Effector memory CD4-positive, alpha-beta T cell (primary cell): ENCODE measurements at places on chromosomes 2 and 18.

- no peak overlapping the region for H3K4me3 ChIP-seq
- no peaks in the 10 kb centered on the region for H3K27me3 ChIP-seq
- H3K4me1 ChIP-seq: no peaks in the 10 kb centered on the region
Measured at GRCh38 chr2:12361506-12361905, 355.2 kb upstream of the TRIB2 start.

DNA sequence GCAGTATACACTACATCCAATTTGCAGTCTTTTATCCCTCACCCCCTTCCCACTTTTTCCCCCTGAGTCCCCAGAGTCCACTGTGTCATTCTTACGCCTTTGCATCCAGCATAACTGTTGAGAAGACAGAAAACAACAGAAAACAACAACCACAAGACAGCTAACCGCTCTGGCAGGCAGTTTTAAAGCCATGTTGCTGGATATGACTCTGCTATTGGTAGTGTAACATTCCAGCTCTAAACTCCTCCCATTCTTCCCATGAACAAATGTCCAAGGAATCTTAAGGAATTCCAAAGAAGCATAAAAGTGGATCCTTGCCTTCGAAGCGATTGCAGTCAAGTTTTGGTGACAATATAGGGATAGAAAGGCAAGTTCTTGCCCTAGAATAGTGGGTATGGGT is 599.1 kb downstream of the NYAP2 start:
- no peak overlapping the region for H3K4me3 ChIP-seq
- no peak for DNase-seq
- no peaks in the 10 kb centered on the region for H3K36me3 ChIP-seq
- H3K27ac ChIP-seq: no peak overlapping the region
- H3K4me1 ChIP-seq: no peaks in the 10 kb centered on the region
- H3K27me3 ChIP-seq: no peaks in the 10 kb centered on the region

- no peaks in the 10 kb centered on the region for H3K36me3 ChIP-seq
- H3K4me3 ChIP-seq: no peak overlapping the region
- H3K27ac ChIP-seq: no peak overlapping the region
- no peaks in the 10 kb centered on the region for H3K4me1 ChIP-seq
Measured at GRCh38 chr2:10284108-10284870, 18.4 kb upstream of the HPCAL1 start.

GRCh38 chr2:68225119-68225632 is 27.2 kb downstream of the PPP3R1 start:
- no peak overlapping the region for H3K4me3 ChIP-seq
- H3K4me1 ChIP-seq: peaks cover 6% of the 10 kb centered on the region
- DNase-seq: peak; percentile 11
- no peaks in the 10 kb centered on the region for H3K36me3 ChIP-seq
- no peaks in the 10 kb centered on the region for H3K27me3 ChIP-seq

DNA sequence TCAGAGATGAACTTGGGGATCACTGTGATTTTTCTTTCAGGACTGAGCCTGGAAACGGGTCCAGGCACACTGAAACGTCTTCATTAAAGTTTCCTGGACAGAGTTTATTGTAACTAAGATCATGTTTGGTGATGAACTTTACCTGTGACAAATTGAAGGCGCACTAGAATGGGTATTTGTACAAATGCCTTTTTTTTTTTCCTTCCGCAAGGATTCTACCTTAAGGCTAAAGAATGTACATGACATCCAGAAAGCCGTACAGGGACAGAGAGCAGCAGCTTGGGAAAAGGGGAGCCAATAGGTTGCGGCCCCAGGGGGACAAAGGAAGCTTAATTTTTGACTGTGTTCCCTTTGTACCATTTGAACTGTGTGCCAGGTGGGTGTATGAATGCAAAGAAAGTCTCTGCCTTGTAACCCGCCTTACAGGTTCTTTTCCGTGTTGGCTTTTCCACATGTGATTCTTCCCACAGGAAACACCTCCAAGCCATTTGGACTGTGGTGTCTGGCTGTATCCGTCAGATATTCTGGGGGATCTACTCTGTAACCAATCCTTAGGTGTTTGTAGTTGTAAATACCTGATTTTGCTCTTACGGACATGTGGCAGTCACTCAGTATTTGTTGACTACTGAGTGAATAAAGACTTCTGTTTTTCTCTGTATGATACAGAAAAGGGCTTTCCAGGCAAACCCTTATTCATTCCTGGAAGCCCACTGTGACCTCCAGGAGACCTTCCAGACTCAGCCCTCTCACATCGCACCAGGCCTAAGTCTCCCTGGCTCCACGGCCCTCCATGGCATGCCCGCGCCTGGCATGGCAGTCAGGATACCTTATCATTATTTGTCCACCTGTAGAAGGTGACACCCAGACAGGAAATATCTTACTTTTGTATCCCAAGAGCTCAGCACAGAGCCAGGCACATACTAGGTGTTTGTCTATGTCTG is 1.1 kb downstream of the LRRFIP1 start:
- no peaks in the 10 kb centered on the region for H3K36me3 ChIP-seq
- H3K27me3 ChIP-seq: no peaks in the 10 kb centered on the region
- no peak overlapping the region for H3K27ac ChIP-seq
- peak overlapping the region; percentile 38 for H3K4me3 ChIP-seq
- no peak for DNase-seq

DNA sequence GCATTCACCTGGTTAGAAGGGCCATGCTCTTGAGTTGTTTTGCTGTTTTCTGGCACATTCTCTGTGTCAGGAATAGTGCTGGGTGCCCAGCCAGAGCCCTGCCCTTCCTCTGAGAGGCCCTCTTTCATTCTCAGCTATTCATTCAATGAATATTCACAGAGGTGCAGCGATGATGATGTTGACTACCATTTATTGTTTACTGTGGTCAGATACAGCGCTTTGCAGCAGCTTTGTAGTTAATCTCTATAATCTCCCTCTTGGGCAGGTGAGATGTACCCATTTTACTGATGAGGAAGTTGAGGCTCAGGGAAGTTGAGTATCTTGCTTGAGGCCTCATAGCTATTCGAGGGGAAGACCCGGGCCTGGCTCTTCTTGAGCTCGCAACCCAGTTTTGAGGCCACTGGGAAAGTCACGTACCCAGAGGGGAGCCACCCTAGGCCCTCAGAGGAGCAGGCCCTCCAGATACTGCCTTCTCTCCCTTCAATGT is 9.9 kb downstream of the INHBB start:
- DNase-seq: no peak
- no peaks in the 10 kb centered on the region for H3K27me3 ChIP-seq
- no peak overlapping the region for H3K4me3 ChIP-seq
- no peak overlapping the region for H3K27ac ChIP-seq

DNA sequence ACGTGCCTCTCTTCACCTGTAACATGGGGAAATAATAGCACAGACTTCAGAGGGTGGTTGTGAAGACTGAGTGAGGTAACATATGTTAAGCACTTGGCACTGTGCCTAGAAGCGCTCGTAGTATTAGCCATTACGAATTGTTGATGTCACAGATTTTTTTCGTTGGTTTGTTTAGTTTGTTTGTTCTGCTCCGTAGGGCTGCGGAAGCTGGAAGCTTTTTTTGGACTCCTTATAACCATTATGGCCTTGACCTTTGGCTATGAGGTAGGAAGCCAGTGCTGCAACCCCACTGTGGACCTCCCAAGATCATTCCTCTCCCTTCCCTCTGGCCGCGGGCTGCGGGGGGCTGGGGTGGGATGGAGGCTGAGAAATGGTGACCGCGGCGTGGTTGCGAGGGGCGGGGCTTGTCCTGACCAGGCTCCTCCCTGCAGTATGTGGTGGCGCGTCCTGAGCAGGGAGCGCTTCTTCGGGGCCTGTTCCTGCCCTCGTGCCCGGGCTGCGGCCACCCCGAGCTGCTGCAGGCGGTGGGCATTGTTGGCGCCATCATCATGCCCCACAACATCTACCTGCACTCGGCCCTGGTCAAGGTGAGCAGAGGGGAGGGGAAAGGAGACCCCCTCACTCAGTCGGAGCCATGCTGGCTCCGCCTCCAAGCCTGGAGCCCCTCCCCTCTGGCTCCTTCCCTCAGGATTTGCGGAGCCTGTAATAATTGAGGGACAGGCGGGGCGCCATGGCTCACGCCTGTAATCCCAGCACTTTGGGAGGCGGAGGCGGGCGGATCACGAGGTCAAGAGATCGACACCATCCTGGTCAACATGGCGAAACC is 5.5 kb downstream of the SLC11A1 start:
- H3K27me3 ChIP-seq: no peaks in the 10 kb centered on the region
- H3K4me3 ChIP-seq: no peak overlapping the region
- DNase-seq: no peak
- H3K4me1 ChIP-seq: no peaks in the 10 kb centered on the region

GRCh38 chr2:99504844-99505584 is 15.2 kb upstream of the REV1 start:
- no peak overlapping the region for H3K27ac ChIP-seq
- H3K4me3 ChIP-seq: no peak overlapping the region
- H3K4me1 ChIP-seq: no peaks in the 10 kb centered on the region
- H3K27me3 ChIP-seq: no peaks in the 10 kb centered on the region

GRCh38 chr2:114057638-114058037 is 167.7 kb downstream of the ACTR3 start:
- no peak overlapping the region for H3K27ac ChIP-seq
- DNase-seq: no peak
- no peaks in the 10 kb centered on the region for H3K4me1 ChIP-seq
- no peaks in the 10 kb centered on the region for H3K36me3 ChIP-seq
- no peaks in the 10 kb centered on the region for H3K27me3 ChIP-seq
